ENCODE measurements at places on chromosomes 1 and 21.
A peak's percentile ranks its signal among the peaks of the same experiment; 100 is the strongest.

DNA sequence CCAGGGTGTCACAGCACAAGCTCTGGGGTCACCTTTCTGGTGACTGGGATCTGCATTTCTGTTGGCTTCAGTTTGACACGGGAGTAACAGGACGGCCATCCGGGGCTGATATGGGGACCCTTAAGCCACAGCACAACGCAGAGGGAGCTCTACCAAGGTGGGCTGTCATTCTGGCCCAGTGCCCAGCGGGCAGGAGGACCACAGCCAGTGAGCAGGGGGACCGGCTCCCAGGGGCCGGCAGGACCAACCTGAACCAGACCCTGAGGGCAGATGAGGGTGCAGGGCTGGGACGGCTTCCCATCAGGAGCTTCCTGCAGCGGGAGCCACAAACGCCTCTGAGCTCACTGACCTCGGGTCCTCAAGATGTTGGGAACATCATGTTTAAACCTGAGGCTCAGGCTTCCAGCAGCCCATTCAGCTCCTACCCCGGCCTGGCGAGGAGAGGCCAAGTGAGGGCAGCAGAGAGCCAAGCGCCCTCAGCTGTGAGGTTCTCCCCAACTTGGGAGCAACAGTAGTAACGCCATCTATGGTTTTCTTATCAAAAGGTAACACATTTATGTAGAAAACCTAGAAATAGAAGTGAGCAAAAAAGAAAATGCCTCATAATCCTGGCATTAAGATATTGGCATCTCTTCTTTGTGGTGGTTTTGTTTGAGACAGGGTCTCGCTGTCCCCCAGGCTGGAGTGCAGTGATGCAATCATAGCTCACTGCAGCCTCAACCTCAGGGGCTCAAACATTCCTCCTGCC, 26.8 kb downstream of the TMEM201 start:
- DNase-seq: peak; percentile 57

DNA sequence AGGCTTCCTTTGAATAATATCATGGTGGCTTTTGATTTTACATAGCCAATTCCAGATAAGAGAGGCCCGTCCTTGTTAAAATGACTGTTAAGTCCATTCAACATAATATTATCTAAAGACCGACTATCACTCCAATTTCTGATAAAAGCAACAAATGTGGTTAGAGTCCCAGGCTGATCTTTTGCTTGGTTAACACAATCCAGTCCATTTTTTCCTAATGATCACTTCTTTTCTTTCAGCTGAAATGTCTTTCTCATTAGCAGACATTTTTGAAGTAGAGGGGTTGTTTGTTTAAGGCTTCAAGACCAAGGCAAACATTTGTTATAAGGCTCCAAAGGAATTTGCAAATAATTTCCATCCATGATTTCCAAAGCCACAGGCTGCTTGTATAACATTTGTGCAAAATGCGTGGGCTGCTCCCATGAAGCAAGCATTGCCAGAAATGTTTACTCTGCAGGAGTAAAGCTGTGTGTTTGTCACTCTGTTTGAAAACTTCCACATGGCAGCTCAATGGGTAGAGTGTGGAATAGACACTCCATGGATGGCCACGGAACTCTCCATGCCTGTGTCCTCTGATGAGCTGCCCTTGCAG, 111.5 kb downstream of the PSMG1 start:
- no peak for DNase-seq

DNA sequence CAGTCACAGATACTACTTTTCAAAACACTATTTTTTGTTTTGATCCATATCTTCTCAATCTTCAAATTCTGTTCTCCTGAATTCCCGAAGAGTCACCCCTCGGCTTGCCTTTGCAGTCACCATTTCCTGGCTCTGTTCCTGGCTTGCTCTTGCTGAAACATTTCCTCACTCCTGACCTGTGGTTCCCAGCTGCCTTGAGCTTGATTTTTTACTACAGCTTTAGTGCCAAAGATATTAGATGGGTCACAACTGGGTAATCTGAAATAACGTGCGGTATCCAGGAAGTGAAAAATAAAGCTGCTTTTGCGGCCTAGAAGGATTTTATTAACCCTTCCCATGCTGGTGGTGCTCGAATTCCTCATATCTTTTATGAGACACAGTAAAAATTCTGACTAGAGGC, 318.8 kb downstream of the PCP4 start:
- no peak for DNase-seq

- no peak for DNase-seq
Observed at GRCh38 chr1:2027961-2028583, 8.9 kb downstream of the GABRD start.

GRCh38 chr1:17919525-17920439, 164.6 kb downstream of the ACTL8 start:
- no peak for DNase-seq

DNA sequence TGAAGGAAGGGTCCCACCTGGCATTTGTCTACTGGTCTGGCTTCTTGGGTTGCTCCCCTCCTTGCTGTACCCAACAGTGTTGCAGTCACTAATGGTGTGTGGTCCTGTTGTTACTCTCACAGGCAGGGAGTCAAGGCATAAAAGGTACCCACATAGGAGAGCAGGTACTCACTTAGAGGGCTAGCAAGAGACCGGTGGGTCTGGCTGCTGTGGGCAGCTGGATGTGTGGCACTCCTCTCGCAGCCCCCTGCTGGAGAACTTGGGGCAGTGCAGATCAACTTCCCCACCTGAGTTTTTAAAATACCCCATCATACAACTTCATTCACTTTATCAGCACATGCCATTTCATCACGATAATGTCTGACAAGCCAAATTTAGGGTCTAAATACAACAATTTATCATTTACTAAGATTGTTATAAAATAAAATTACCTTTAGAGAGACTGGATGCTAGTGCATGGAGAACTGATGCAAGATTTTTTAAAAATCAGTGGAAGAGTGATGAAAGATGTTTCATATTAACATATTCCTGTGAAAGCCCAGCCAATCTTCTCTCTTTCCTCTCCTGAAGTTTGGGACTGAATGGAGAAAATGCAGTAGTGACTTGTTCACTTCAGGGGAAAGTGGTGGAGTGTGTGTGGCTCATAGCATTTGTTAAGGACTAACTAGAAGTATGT, 42.8 kb downstream of the ACP6 start:
- peak; percentile 44 for DNase-seq

DNA sequence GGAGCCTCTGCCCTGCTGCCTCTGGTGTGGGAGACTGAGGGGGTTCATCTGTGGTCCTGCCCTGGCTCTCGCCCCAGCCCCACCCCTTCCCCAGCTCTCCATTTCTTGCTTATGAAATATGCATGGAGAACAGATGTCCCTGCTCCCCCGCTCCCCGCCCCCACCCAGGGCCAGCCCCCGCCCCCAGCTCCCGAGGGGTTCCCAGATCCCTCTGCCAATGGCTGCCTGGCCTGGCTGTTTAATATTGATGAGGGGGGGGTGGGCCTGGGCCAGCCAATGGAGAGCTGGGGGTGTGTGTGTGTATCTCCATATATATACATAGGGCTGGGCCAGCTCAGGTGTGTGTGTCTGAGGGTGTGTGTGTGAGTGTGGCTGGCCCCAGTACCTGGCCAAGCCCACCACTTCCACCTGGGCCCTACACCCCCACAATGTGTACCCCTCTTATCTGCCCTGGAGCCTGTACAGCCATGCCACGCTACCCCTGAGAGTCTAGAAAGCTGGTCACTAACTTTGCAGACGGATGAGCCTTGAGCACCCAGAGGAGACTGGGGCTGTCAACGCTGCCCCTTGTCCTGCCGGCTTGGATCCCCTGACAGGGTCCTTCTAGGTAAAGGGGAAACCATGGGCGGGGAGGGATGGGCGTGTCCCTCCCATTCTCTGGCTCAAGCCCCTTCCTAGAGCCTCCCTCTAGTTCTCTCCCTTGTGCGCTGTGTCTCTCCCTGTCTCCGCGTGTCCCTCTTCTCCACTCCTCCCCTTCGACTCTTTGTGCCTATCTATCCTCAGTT, at the start of gene NHLH1:
TSS of gene NHLH1 (plus strand) at position 341 of the 785 bp plus-strand sequence. CDS start 3,661 bp downstream, outside the sequence.
- no peak for DNase-seq

DNA sequence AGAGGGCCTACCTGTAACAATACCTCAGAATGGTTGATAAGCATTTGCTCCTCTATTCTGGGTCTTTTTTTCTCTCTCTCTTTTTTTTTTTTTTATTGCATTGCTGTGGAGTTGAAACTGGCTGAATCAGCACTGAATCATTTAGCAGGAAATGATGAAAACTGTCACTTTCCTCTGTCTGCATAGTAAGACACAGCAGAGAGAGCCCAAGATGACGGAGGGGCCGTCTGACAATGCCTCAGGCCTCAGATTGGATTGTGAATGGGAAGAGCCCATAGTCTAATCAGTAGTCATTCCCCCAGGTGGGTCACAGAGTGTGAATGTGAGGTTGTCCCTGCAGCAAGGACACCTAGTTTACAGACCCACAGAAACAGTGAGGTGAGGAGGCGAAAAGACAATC, 193.2 kb upstream of the PLXNA2 start:
- no peak for DNase-seq

GRCh38 chr1:180615493-180616290, 16.1 kb upstream of the XPR1 start:
- DNase-seq: no peak

DNA sequence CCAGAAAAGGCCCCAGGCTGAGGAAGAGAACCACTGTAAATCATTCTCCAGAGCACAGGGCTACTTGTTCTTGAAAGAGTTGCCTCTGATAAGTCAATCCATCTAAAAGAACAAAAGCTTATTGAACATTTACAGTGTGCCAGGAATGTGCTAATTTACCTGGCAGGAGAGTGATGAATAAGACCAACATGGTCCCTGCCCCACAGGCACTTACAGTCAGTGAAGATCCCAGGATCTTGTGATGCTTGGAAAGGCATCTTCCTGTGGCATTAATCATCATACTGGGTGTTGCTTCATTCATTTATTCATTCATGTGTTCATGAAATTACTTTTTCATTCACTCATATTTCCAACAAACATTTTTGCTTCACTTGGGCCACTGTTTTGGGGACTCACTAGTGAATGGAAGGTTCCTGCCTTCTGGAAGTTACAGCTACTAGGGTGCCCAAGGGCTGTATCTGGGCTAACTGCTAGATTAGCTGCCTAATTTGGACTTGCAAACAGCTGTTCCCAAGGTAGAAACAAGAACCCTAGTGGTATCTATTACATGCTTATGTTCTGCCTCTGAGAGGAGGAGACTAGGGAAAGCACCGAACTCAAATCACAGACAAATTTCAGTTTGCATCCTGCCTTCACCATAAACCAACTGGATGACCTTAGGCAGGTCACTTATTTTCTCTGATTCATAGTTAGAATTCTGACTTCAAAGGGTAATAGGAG, 133.5 kb downstream of the CLIC6 start:
- DNase-seq: no peak

- no peak for DNase-seq
Observed at GRCh38 chr1:158163000-158163947, 17.4 kb upstream of the CD1D start.

DNA sequence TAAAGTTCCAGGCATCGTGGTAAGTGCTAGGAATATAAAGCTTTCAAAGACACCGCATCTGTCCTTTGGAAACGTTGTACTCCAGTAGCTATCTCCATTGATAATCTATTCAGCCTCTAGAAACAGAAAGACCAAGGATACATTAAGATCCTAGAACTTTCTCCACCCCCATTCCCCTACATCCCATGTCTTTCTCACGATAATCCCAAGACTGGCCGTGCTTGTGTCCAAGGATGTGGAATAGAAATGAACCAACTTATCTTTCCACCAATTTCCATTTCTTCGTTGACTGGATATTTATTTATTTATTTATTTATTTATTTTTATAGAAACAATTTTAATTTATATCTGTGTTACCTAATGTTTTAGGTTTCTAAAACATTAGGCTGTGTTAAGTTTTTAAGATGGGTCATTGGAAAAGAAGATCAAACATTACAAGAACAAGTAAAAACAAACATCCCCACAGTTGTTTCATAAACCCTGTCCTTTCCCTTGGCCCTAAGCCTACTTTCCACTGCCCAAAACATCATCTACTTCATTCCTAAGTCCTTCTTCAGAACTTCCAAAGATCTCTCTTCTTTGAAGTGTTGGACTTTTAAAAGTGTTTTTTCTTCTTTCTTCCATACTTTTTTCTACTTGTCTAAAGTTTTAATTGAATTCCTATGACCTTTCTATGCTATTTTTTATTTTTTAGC, 39.7 kb downstream of the LRRC8C start:
- no peak for DNase-seq

- DNase-seq: no peak
Observed at GRCh38 chr1:62234688-62235087, 40.0 kb downstream of the L1TD1 start.

DNA sequence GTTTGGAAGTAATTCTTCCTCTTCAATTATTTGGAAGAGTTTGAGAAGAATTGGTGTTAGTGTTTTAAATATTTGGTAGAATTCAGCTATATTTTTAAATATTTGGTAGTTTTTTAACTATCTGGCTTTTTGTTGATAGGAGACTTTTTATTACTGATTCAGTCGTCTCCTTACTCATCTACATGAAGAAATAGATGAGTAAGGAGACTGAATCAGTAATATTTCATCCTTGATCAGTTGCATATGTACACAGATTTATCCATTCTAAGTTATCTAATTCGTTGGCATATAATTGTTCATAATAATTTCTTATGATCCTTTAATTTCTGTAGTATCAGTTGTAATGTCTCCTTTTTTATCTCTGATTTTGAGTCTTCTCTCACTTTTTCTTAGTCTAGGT, 224.1 kb downstream of the GPR52 start:
- DNase-seq: no peak

GRCh38 chr1:7886405-7886745, 33.5 kb upstream of the UTS2 start:
- DNase-seq: no peak

- DNase-seq: no peak
Observed at GRCh38 chr1:90838720-90839119, 121.6 kb upstream of the BARHL2 start.

DNA sequence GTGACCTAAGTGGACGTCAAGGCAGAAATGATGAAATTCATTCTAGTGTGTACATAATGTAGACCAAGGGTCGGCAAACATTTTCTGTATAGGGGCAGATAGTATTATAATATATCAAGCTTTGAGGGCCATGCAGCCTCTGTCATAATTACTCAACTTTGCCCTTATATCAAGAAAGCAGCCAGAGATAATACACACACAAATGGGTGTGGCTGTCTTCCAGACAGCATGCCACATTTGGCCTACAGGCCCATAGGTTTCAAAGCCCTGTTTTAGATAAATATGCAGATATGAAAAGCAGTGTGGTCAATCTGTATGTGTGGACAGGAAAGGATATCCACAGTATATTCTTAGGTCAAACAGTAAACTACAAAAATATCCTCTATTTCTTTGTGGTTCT, 320.1 kb upstream of the FMN2 start:
- no peak for DNase-seq

GRCh38 chr1:109901524-109902145, 9.0 kb upstream of the CSF1 start:
- no peak for DNase-seq

DNA sequence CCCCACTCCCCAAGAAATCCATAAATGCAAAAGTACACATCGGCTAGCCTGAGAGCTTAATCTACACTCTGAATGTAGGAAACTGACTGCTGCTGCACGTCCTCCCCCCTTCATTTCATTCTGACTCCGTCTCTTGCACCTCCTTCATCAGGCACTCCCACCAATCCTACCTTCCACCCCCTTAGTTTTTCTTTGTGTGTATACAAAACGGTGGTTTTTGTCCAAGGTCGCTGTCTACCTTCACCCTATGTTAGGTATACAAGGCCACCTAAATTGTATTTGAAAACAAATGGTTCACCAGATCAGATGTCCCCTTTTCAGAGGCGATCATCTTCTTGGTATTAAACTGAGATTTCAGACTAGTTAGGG, 1.9 kb downstream of the WDR26 start:
- no peak for DNase-seq

GRCh38 chr1:214318956-214319736, 38.2 kb downstream of the SMYD2 start:
- DNase-seq: no peak
